Activated T-helper 1 cell treated with anti-CD3 and anti-CD28 coated beads, Interleukin-2, amount 50 U/mL, for 16 hours (primary cell): ENCODE measurements at places on chromosomes 11 and 22.
A peak's percentile ranks its signal among the peaks of the same experiment; 100 is the strongest.

- no peak for DNase-seq
These were observed 50.8 kb upstream of the PHOX2A start for GRCh38 chr11:72294616-72295395.

DNA sequence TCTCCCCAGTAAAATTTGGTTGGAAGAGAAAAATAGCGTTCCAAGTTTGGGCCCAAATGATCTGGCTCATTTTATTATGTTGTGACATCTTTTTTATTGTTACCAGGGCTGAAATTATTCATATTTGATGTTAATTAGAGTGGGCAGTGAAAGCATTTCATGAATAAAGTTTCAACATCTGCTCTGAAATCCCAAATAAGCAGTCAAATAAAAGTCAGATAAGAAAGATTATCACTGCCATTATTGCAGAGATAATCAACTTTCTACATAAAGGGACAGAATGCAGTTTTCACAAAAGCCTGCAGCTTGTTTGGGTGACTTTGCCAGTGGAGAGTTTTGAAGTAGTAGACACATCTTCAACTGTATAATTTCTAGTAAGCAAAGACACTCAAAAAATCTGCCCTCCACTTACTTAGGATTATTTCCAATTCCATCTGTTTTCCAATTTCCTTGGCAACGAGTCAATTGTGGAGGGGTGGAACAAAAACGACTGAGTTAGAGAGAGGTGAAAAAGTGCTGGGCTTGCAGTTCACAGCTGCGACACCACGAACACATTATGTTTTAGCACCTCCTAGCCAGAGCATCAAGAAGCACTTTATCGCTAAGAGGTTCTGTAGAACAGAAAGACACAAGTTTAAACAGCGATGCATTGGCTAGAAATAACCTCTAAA, 9.0 kb downstream of the TECTA start:
- DNase-seq: no peak

DNA sequence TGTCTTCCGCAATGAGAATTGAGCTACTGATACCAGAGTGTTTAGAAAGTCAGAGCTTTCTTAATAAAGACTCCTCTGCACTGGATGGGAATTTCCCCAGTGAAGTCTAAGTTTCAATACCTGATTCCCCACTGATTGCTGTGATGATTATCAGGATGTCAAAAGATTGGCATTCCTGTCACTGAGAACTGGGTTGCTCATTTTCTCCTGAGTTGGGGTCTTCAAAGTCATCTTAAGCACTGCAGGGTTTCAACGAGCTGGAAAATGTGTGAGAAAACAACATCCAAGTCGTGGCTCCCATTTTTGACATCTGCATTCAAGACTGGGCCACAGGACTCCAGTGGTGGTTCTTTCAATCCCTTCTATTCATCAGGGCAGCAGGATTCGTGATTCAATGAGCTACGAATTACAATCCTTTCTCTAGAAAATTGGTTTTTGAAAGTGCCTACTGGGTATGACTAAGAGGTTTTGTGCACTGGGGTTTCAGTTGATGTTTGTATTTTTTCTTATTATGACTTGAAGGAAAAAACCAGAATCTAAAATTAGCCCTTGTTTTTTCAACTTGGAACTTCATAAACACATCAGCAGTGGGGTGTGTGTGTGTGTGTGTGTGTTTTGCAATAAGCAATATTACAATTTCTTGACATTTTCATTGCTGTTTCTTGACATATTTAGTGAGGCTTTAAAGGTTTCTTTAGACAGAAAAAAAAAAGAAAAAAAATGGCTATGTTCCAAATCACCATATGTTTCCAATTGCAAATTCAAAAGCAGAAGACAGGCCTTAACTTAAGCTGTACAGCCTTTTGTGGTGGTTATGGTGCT, 233.0 kb downstream of the FAM76B start:
- no peak for DNase-seq

DNA sequence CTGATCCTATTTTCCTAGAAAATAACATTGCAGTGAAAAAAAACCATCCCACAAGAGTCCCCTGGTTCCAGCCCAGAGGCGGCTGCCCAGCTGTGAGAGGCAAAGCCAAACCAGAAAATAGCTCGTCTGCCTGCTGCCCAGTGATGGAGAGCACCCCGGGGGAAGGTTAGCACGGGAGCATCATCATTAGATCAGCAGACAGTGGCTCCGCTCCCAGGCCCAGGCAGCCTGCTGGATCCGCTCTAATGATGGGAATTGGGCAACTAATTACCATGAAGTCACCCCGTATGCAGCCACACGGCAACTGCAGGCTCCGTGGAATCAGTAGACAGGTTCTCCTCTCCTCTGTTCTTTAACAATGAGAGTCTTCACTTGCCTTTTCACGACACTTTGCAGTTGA, 17.1 kb upstream of the B3GAT1 start:
- DNase-seq: no peak

DNA sequence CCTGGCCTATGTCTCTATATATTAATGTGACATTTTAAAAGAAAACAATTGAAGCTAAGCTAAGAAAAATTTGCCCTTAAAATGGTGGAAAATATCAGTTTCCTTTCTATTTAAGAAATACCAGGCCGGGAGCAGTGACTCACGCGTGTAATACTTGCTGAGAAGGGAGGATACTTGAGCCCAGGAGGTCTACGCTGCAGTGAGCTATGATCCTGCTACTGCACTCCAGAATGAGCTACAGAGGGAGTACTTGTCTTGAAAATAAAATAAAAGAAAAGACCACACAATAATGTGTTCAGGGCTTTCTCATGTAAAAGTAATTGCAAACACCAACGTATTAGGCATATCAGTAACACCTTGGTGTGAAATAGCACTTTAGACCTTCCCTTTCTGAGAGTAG, 1.4 kb upstream of the PRSS23 start:
- no peak for DNase-seq

- DNase-seq: no peak
These were observed 317.8 kb downstream of the ST3GAL4 start for GRCh38 chr11:126673319-126673718.

- no peak for DNase-seq
These were observed 798 bp downstream of the BCR start for GRCh38 chr22:23180893-23181720.

GRCh38 chr11:113553915-113554314, 78.7 kb upstream of the DRD2 start:
- no peak for DNase-seq

DNA sequence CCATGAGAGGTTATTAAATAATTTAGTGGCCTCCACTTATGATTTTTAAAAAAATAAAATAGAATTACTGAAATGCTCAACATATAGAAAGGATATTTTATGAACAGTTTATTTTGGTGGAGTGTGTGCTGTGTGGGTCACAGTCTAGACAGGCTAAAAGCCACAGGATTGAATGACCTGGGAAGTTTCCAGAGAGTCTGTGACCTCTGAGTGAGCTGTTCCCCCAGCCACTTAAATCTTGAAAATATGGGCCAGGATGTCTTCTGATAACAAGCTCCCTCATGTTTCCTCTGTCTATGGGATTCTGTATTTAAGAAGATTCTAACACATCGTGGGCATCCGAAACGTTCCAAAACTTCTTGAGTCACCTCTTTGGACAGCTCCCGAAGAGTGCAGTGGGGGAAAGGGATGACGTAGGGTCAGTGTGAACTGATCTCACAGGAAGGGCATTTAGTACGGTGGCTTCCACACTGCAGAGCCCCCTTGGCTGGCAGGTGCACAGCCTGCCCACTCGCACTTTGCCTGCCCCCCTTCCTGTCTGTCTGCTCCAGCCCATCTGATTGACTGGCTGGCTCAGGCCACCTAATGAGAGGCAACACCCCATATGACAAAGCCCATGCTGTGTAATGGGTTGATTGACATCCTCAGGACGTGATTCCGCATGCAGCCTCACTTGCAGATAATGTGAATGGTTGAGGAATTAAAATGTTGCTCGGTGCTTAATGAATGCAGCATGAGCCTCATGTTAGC, 97.4 kb downstream of the NTM start:
- DNase-seq: no peak

DNA sequence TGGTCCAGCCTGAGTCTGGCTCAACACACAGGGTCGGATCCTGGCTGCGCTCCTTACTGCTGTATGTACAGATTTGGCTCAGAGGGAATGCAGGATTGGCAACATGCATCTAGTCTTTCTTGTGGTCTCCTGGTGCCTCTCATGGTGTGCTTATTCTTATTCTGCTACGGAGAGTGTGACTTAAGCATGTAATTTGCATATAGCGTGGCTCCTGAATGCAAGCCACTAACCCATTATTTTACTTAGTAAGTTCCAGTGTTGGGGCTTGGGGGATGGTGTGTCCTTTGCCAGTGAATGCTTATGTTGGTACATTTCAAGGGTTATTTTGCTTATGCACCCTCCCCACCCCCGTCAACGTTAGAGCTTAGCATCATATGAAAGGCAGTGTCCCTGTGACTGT, 51.2 kb downstream of the PTPRJ start:
- no peak for DNase-seq

GRCh38 chr11:1656670-1657069, 27.1 kb downstream of the KRTAP5-5 start:
- DNase-seq: no peak

DNA sequence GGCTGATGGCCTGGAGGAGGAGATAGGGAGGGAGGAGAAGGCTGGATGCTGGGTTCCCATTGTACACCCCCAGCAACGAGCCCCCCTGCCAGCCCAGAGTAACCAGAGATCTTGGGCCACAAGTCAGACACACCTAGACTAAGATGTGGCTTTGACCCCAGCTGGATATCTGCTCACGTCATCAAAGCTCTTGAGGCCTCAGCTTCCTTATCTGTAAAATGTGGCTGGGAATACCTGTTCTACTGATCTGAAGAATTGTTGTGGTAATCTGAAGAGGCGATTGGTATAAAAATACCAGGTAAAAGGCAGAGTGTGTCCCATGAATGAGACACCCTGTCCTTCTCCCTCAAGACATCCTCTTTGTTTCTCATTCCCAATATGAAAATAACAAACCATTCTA, 280.0 kb downstream of the ST3GAL4 start:
- DNase-seq: no peak

- no peak for DNase-seq
These were observed 59.4 kb downstream of the F2 start for GRCh38 chr11:46778416-46778815.

- DNase-seq: no peak
These were observed 5.1 kb upstream of the CDKN1C start for GRCh38 chr11:2890466-2891294.

- DNase-seq: no peak
These were observed 194.9 kb downstream of the SWAP70 start for GRCh38 chr11:9858822-9859221.

- no peak for DNase-seq
These were observed at the start of gene SLC22A8 for GRCh38 chr11:63015521-63016215. Gene SLC22A8 (minus strand): TSS chr11:63015841. CDS start chr11:63014958, 883 bp downstream.

GRCh38 chr11:67054836-67055523, 1.7 kb upstream of the RHOD start:
- DNase-seq: no peak

GRCh38 chr11:34567733-34568132, 53.2 kb upstream of the EHF start:
- no peak for DNase-seq

DNA sequence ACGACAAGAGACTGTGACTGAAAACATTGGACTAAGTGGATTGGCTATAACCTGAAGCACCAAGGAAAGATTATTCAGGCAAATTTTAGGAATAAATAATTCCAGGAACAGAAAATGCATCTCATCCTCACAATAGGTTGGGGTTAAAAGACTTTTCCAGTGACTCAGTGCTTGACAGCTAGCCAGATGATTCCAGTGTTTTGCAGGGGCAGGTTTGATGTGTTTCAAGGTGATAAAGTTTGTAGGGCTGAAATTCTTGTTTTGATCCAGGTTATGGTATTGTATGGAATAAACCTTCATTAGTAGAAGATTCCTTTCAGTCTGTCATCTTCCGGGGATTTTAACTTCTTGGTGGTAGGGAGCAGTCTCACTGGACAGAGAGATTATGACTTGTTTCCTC, 2.3 kb downstream of the EXT2 start:
- no peak for DNase-seq

DNA sequence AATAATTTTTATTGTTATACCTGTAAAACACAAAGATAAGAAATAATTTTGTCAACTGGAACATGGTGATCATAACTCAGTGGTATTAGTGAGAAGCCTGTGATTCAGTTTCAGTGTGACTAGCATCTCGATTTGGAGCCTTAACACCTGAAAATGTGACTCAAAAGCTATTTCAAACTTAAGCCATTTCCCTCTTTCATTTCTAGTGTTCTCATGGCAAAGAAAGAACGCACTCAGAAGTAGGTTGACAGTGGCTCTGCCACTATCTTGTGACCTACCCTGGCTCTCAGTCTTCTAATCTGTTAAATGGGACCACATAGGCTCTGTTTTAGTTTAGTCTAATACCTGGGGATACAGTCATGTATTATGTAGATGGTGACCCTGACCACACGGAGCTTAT, 62.7 kb downstream of the ISX start:
- DNase-seq: no peak

GRCh38 chr11:70700871-70701270, 302.5 kb downstream of the CTTN start:
- DNase-seq: no peak

- peak; percentile 49 for DNase-seq
These were observed at the start of gene CYB5R3 for GRCh38 chr22:42649246-42650099. Gene CYB5R3 (minus strand): TSS chr22:42649392. CDS start chr22:42649315, 77 bp downstream.

GRCh38 chr11:105361651-105362050, 222.1 kb upstream of the CARD18 start:
- no peak for DNase-seq

- DNase-seq: no peak
These were observed 13.8 kb upstream of the POGLUT3 start for GRCh38 chr11:108511851-108512474.

DNA sequence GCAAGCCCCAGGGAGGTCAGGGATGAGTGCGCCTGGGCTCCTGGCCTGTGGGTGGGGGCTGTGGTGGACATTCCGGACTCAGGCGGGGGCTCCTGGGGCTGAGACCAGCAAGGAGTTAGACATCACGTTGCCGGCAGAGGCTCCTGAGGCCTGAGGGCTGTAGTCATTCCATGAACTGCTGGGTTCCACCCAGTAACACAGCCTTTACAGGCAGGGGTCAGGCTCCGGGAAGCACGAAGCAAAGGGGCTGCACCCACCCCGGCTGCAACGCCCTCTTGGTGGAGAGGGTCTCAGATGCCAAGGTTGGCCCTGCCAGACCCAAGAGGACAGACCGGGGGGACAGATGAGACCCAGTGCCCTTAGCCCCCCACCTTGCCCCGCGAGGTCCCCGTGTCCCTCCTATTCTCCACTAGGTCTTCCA, 9.0 kb downstream of the TNNT3 start:
- no peak for DNase-seq
